ENCODE measurements at places on chromosomes 11 and 22.

- no peak for DNase-seq
Observed at GRCh38 chr22:21694394-21694793, 28.6 kb downstream of the PPIL2 start.

- no peak for DNase-seq
Observed at GRCh38 chr11:58597486-58598144, 18.8 kb downstream of the ZFP91 start.

- no peak for DNase-seq
Observed at GRCh38 chr11:61453695-61454094, 23.8 kb downstream of the SDHAF2 start.

- DNase-seq = no peak
Observed at GRCh38 chr11:61635787-61636186, 44.4 kb upstream of the DAGLA start.

DNA sequence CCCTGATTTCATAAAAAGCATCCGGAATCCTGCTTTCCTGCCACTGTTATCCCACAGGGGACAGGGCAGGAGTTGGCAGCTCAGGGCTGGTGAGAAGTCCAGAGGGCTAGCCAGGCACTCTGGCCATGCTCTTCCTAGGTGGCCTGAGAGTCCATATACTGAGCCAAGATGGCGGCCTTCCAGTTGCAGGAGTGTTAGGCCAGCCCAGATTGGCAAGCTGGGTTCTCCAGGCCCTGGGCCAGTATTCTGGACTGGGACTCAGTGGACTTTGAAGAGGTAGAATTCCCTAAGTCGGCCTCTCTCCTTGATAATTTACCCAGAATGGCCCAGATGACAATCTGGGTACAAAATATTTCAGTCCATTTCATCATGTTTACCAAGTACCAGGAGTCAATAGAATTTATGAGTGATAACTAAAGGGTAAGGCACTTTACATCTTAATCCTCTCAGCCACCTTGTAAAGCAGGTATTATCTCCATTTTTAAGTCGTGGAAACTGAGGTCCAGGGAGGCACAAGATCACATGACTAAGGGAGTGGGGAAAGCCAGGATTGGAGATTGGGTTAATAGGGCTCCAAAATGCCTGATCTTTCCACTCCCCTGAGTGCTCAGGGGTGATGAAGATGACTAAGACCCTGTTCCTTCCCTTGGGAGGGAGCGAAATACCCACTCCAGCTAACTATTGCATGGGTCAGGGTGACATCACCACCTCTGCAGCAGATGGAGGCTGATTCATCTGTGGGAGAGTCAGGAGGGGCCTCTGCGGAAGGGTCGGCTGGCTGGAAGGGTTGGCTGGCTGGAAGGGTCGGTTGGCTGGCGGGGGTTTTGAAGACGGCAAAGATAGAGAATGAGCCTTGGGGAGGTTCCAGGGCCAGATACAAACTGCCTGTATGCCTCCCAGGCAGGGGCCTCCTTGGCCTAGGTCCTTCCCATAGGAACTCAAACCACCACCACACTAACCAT is 1.2 kb upstream of the MICALL1 start:
- DNase-seq = no peak

DNA sequence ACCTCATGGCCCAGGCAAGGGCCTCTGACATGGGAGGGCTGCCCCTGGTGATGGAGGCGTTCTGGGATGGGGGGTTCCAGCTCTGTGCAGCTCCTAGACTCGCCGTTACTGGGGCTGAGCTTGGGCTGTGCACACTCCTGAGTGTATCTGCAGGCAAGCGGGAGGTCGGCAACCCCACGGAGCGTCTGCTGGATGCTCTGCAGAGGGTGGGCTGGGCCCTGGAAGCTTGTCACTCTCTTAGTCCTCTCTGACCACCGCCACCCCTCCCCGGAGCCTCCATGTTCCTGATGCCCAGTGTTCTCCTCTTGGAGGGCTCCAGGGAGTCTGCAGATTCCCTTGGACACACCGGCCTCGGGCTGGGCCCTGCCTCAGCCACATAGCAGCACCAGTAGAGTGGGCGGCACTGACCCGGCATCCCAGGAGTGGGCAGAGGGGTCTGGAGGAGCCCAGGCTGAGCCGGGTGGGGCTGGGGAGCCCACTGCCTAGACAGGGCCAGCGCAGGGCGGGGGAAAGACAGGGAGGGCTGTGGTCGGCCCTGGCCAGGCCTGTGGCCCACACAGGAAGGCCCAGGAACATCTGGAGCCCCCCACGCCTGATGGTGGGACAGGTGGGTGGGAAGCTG is 20.6 kb upstream of the MUC5B start:
- DNase-seq = no peak

DNA sequence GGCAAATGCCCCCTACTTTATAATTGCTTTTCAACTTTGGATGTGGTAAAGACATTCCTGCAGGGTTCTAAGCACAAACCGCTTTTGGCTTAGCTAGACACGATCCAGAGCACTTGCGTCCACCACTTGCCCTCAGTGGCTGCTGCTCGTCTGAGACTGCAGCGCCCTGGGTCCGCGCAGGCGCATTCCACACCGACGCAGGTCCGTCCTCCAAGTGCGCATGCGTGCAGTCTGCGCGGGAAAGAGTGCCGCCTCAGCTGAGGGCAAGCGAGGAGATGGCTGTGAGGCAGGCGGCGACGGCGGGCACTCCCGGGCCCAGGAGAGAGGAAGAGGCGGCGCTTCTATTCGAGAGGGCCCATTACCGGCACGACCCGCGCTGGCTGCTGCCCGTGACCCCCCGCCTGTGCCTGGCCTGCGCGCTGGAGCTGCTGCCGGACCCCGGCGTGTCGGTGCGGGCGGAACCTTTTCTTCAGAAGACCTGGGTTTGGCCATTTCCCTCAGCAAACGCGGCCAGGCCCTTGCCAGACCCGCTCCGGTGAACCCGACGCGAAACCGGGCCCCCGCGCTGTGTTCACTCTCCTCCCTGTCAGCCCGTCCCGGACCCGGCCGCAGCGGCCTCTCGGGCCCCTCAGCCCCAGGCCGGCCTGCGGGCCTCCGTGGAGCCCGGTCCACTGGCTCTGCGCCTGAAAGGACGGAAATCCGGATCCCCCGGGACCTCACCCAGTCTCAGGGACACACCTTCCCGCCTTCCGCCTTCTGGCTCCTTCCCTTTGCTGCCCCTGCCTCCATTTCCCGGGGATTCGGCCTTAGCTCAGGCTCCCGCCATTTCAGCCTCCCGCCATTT is at the start of gene MEI1:
Gene MEI1 (plus strand): TSS at position 240 of the 844 bp plus-strand sequence. CDS start 36 bp downstream, at position 276.
- DNase-seq = peak; percentile 95

DNA sequence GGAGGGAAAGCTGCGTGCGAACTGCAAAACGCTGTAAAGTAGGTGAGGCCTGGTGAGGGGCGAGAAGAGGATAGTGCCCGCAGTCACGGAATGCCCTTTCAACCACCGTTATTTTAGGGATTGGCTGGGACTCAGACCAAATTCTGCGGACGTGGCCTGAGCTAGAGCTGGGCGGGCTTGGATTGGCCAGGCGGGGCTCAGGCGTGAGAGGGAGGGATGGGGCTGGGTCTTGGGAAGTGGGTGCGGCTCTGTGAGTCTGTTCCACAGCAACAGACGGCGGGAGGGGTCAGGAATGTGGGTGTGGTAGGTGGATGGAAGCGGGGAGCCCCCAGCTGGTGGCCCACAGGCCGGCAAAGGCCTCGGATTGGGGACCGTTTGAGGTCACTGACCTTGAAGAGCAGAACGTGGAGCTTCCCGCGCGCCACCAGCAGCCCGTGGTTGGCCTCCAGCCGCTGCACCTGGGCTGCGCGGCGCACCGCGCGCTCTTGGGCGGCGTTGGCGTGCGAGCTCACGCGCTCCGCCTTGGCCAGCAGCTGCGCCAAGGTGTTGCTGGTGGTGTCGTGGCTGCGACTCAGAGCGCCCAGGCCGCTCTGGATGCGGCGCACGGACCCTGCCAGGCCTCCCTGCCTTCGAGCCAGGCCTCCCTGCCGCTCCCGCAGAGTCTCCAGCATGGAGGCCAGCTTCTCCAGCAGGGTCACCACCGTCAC is 444 bp downstream of the CAVIN3 start:
- DNase-seq = peak; percentile 56

DNA sequence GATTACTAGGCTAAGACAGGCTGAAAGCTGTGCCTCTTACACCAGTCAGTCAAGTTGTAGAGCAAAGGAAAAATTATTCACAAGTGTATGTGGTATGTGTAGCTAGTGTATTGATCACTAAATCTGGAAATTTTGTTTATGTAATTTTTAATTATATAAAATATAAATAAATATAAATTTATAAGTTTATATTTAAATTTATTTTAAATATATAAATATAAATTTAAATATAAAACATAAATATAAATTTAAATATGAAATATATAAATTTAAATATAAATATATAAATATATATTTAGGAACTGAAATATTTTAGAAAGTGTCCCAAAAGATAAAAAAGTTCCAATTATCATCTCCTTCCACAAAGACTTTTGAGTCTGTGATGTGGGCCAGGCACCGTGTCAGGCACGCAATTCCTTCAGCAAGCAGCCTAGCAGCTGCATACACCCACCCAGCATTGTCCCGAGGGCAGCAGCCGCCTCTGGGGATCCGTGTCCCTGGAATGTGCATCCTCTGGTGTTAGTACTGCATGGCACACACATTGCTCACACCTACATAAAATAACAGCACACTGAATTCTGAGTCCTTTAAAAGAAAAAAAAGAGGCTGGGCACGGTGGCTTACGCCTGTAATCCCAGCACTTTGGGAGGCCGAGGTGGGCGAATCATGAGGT is 1098.0 kb downstream of the BRD1 start:
- DNase-seq = no peak

DNA sequence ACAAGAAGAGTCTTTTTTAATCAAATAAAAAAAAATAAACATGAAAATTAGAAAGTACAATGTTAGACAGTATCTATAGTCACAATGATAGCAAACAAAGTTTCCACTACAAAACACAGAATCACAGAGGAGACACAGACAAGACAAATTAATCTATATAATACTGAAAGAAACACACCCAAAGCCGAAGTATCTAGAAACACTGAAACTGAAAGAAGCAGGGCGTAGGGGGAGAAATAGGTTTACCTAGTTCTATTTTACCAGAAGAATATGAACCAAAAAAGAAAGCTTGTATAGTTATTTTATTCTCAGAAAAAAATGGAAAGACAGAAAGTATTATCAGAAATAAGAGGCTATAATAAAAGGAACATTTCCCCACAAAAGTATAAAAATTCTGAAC is 27.1 kb upstream of the NUP50 start:
- DNase-seq = no peak

DNA sequence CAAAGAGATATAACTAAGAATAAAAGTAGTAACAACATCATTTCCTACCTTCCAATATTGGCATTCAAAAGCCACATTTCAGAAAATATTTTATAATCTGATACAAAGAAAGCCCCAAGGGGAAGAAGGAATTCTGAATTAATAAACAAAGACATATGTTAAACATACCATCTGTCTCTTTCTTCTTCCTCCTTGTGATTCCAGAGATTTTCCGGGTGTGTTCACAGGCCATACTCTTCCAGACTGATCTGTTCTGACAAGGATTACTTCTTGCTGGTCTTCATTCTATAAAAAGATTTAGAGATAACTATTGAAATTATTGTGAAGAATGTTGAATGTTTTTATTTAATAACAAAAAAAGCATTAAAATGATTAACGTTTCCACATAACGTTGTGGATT is 65.0 kb downstream of the CWF19L2 start:
- no peak for DNase-seq

- no peak for DNase-seq
Observed at GRCh38 chr11:65858681-65859087, 704 bp upstream of the CFL1 start.

DNA sequence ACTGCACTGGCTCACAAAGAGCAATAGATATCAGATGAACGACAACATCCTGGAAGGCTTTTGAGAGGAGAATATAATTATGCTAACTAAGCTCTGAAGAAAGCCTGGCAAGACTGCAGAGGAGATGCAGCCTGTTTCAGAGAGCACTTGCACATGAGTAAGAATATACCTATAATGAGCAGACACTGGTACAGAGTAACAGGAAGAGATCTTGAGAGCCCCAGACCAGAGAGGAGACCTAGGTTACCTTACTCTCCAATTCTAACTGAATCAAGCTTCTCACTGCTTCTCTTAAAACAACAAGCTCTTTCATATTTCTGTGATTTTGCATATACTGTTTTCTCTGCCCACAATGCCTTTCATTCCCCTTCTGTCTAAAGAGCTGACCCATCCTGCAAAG is 66.5 kb downstream of the FAM168A start:
- no peak for DNase-seq

DNA sequence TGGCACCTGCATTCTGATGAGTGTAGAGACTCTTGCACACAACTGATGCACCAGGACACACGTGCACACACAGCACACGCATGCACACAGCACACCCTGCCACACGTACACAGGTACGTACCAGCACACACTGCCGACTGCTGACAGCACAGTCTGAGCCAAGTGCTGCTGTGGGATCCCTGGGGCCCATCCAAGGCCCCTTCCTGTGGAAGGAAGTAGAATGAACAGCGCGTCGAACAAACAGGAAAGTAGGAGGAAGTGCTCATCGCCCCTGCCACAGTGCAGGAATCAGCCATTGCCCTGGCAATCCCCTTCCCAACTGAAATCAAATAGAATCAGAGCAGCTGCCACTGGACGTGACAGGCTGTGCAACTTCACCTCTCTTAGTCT is 57.9 kb downstream of the CD82 start:
- DNase-seq = peak; percentile 35

DNA sequence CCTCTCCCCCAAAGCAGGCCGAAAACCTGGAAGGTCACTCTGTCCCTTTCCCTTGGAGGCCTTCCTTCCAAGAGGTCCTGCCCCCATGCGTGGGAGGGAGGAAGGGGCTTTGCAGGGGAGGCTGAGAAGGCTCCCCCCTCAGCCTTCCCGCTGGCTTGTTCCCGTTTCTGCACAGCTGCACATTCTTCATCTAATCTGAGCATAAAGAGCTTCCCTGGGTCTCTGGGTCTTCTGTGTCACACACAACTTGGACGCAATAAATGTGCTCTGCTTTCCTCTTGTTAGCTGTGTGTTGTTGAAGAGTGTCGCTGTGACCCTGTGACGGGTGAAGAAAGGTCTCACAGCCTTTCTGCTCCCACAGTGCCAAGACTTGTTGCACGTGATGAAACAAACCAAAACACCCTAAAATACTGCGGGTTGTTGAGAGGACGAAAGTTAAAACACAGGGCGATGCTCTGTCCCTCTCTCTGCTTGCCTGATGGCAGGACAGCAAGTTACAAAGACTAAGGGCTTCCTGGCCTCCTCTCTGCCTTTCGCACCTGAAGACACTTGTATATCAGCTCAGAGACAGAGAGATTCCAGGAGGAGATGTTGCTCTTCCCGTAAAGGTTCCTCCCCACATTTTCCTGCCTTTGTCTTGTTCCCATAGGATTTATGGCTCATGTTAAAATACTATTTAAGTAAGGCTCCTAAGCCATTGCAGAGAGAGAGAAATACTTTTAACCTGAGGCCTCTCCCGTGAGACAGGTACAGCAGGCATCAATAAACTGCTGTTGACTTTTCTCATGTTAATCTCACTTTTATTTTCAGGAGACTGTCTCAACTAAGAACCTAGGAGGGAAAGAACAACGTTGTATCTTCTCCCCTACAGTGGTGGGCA is 15.4 kb upstream of the IFITM3 start:
- DNase-seq = peak; percentile 19

Data from activated T-cell treated with anti-CD3 and anti-CD28 coated beads, Interleukin-2, amount 50 U/mL, for 24 hours (primary cell).